ENCODE measurements at places on chromosomes 4 and X. TPM values are rescaled to one million over a fixed set of nuclear protein-coding genes. Genes with fewer than 3 reads are reported as not detected.

Gene PHKA2
- total RNA-seq: 10.0 TPM

Gene PPP2R2C
- 35.6 TPM for total RNA-seq

Gene GIMD1
- not detected for total RNA-seq

Gene EREG
- total RNA-seq: 9.8 TPM

Gene DAPP1
- not detected for total RNA-seq

Gene SLIT2
- total RNA-seq: 0.02 TPM

Gene BEX2
- total RNA-seq: 11.6 TPM

Gene PRSS12
- 0.38 TPM for total RNA-seq

Gene DGKK
- total RNA-seq: not detected

Gene ARHGEF38
- total RNA-seq: not detected

Gene MED14
- 27.1 TPM for total RNA-seq

Gene SPOCK3
- total RNA-seq: 0.22 TPM

Gene LRCH2
- total RNA-seq: 0.05 TPM

Data from A549 treated with dexamethasone at 1 μM for 4 hours (cell line).